Eye (tissue), 1 donor: ENCODE measurements at places on chromosomes 3 and 15.

- no peak for DNase-seq
These were observed 33.4 kb downstream of the CCDC33 start for GRCh38 chr15:74269362-74270035.

- no peak for DNase-seq
These were observed 340.8 kb downstream of the PLOD2 start for GRCh38 chr3:145820170-145820569.

- DNase-seq: peak; percentile 97
These were observed 515 bp upstream of the EIF3J start for GRCh38 chr15:44536302-44536961.

- DNase-seq: no peak
These were observed 88.2 kb downstream of the PTPRG start for GRCh38 chr3:61649381-61650170.

GRCh38 chr3:61828880-61829721, 267.7 kb downstream of the PTPRG start:
- peak; percentile 57 for DNase-seq

DNA sequence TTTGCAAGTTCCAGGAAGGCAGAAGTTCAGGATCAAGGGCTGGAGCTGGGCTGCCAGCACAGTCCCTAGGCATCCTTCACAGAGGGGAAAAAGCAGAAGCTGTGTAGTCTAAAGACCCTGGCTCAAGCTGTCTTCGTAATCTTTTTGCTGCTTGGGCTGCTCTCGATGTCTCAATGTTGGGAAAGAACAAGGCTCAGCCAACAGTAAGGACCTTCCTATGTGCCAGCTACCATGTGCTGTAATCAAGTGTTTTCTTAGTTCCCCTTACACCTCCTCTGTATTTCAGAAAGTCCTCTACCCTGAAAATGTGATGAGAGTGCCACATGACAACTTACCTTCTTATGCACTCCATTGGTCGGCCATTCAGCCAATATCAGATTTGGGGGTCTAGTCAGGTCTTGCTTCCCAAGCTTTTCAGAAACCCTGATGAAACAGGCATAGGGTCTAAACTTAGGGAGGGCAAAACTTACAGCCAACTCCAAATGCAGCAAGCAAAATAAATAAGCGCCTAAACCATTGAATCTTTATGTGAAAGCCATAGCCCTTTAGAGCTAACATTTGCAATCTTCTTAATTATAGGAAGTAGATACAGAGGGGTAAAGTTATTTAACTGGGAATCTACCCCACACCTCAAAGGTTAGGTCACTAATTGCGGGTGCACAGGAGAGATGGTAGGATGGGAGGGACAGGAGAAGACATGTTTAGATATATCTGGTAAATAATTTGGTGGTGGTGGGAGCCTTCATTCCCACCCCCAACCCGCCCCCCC, 1.2 kb upstream of the EDEM1 start:
- DNase-seq: peak; percentile 20

- no peak for DNase-seq
These were observed 142.3 kb upstream of the WNT5A start for GRCh38 chr3:55629432-55629831.
